Osteocyte (in vitro differentiated cells): ENCODE measurements at places on chromosomes 6 and 20.

GRCh38 chr20:1499528-1500420 lies 8.6 kb upstream of the SIRPB2 start:
- H3K27ac ChIP-seq: no peak overlapping the region
- H3K4me1 ChIP-seq: no peaks in the 10 kb centered on the region
- no peaks in the 10 kb centered on the region for H3K36me3 ChIP-seq
- peaks cover 62% of the 10 kb centered on the region for H3K27me3 ChIP-seq
- no peak for DNase-seq

- H3K4me3 ChIP-seq: no peak overlapping the region
- H3K4me1 ChIP-seq: peaks cover 7% of the 10 kb centered on the region
- no peak for DNase-seq
- peaks cover 9% of the 10 kb centered on the region for H3K36me3 ChIP-seq
These were observed 21.1 kb downstream of the RTN4IP1 start for GRCh38 chr6:106608080-106608668.

GRCh38 chr20:31711179-31712111 lies 11.2 kb downstream of the BCL2L1 start:
- no peak for DNase-seq
- H3K4me3 ChIP-seq: no peak overlapping the region
- H3K36me3 ChIP-seq: peaks cover 32% of the 10 kb centered on the region
- H3K27ac ChIP-seq: peak overlapping the region; percentile 98

- no peak overlapping the region for H3K4me3 ChIP-seq
- no peak overlapping the region for H3K27ac ChIP-seq
- H3K36me3 ChIP-seq: peaks cover 55% of the 10 kb centered on the region
- no peaks in the 10 kb centered on the region for H3K27me3 ChIP-seq
- peaks cover 12% of the 10 kb centered on the region for H3K4me1 ChIP-seq
- no peak for DNase-seq
These were observed 7.8 kb downstream of the MDC1 start for GRCh38 chr6:30709101-30709868.

DNA sequence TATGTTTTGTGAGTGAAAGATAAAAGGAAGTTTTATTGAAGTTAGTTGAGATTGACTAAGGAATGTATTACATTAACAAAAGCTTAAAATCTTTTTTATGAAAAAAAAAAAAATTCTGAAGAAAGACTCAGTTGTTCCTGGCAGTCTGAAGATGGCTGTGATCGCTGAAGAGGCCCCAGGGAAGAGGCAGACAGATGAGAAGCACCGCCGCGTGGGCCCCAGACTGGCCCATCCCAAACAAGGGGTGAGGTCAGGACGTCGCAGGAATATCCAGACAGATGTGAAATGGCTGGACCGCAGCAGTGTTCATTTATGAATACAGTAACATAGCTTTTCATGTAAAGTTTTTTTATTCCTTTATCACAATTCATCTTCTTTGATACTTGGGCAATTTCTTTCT lies 194.2 kb downstream of the TBXT start:
- H3K27me3 ChIP-seq: peaks cover 23% of the 10 kb centered on the region
- no peak for DNase-seq
- peaks cover 2% of the 10 kb centered on the region for H3K4me1 ChIP-seq
- peaks cover 2% of the 10 kb centered on the region for H3K36me3 ChIP-seq
- H3K27ac ChIP-seq: no peak overlapping the region

DNA sequence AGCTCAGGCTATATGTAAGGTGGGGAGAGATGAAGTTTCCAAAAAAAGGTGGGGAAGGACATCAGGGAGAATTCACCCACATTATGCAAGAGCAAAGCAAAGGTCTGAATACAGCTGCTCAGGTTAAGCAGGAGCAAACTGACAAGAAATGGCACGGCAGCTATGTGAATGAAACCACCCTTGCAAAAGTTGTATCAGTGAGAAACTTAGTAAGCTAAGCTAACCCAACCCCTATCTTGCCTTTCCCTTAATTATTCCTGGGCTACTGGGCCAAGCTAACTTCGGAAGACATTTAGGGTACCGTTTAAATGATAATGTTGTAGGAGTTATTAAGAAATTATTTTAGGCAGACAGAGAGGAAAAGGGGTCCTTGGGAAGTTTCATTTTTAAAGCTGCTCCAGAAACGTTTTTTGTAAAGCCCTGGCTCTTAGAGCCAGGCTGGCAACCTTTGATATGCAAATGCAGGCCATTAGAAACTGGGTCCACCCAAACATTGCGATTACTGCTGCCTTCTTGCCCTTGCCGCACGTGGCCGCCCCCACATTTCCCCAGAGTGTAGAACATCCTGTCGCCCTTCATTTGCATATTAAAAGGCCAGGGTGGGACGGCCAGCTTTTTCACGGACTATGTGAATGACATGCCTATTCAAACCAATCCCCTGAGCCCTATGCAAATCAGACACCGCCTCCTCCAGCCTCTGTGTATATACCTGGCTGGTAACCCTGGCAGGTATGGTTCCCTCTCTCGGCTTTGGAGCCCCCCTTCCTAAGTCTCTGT lies 60.5 kb upstream of the SAMD5 start:
- no peak overlapping the region for H3K4me3 ChIP-seq
- no peaks in the 10 kb centered on the region for H3K36me3 ChIP-seq
- no peak for DNase-seq
- peaks cover 27% of the 10 kb centered on the region for H3K4me1 ChIP-seq

GRCh38 chr6:56363796-56364430 lies 116.5 kb upstream of the COL21A1 start:
- DNase-seq: no peak
- no peaks in the 10 kb centered on the region for H3K36me3 ChIP-seq
- H3K27ac ChIP-seq: no peak overlapping the region
- H3K4me1 ChIP-seq: peaks cover 9% of the 10 kb centered on the region

GRCh38 chr6:56381801-56382251 lies 134.4 kb upstream of the COL21A1 start:
- H3K27me3 ChIP-seq: no peaks in the 10 kb centered on the region
- DNase-seq: no peak
- H3K27ac ChIP-seq: no peak overlapping the region

DNA sequence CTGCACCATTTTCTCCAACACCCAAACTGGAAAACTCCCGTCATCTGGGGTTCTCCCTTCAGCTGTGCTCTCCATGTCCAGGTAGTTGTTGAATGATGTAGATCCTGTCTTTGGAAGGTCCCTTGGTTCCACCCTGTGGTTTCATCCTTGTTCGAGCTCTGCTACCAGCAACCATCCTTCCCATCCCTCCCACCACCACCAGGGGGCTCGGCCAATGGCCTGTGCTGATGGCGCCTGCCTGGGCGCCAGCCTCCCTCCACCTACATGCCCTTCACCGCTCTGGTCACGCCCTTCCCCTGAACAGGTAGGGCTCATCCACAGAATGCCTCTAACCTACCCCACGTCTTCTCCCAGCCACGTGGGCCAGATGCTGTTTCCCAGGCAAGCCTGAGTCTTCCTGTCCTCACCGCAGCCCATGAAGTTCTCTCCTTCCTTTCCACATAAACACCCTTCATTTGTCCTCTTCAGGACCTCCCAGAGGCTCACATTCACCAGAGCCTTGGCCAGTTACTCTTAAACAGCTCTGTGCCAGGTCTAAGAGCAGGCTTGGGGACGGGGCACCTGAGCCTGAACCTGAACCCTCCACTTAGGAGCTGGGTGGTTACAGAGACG lies 75.1 kb upstream of the DUSP22 start:
- no peak overlapping the region for H3K4me3 ChIP-seq
- peaks cover 15% of the 10 kb centered on the region for H3K4me1 ChIP-seq
- H3K36me3 ChIP-seq: no peaks in the 10 kb centered on the region
- no peak overlapping the region for H3K27ac ChIP-seq
- DNase-seq: no peak

DNA sequence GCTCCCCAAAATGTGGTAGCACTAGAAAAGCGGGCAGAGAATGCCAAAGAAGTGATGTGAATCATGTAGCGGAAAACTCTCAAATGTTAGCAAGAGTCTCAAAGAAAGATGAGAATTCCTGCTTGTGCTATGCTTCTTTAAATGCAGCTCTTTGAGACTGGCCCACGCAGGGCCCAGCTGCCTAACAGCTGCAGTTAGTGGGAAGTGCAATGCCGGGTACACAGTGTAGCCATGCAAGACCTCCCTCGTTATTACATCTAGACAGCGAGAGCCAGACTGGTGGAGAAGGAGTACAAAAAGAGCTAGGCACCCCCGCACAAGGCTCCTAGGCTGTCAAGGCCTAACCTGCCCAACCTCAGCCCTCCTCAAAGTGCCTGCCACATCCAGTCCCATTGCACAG lies 201.7 kb upstream of the PRDM1 start:
- H3K36me3 ChIP-seq: no peaks in the 10 kb centered on the region
- no peak for DNase-seq
- H3K27ac ChIP-seq: no peak overlapping the region
- H3K27me3 ChIP-seq: peaks cover 16% of the 10 kb centered on the region
- H3K4me3 ChIP-seq: no peak overlapping the region

- no peak overlapping the region for H3K27ac ChIP-seq
- peaks cover 14% of the 10 kb centered on the region for H3K4me1 ChIP-seq
These were observed 55.3 kb upstream of the HIVEP1 start for GRCh38 chr6:11956781-11957180.

DNA sequence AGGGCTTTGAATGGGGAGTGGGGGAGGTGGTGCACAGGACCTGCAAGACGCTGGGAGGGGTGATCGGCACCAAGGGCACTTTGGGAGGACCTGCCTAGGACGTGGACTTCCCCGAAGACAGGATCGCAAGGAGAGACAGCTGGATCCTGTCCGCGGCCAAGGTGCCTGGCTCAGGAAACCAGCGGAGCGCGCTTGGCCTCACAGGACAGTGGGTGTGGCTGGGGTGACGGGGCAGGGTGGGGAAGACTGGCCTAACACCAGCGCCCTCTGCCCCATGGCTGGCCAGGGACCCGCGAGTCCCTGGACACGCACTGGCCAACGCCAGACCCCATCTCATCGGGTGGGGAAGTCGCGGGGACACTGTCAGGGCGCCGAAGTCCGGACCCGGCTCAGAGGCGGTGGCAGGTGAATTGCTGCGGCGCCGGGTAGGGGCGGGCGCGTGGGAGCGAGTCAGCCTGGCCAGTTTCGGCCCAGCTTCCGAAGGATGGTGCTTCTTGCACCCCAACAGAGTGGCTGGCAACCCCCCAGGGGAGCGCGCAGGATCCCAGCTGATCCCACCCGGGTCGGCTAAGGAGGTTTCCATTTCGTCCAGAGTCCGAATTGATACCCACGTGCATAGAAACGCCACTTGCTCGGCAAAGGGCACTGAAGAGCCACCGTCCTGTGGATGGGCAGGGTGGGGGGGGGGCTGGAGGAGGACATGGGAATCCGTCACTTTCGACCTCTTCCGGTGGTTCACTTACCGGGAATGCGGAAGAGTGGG lies 785 bp upstream of the THBD start:
- H3K4me3 ChIP-seq: peak overlapping the region; percentile 84
- peaks cover 39% of the 10 kb centered on the region for H3K4me1 ChIP-seq
- H3K36me3 ChIP-seq: peaks cover 2% of the 10 kb centered on the region
- H3K27me3 ChIP-seq: no peaks in the 10 kb centered on the region
- DNase-seq: no peak

- H3K4me1 ChIP-seq: no peaks in the 10 kb centered on the region
- no peaks in the 10 kb centered on the region for H3K36me3 ChIP-seq
- no peak overlapping the region for H3K27ac ChIP-seq
- H3K4me3 ChIP-seq: no peak overlapping the region
- no peak for DNase-seq
These were observed 8.3 kb downstream of the SEMG2 start for GRCh38 chr20:45229264-45230056.

GRCh38 chr20:61878478-61879302 lies 187.0 kb downstream of the TAF4 start:
- H3K27ac ChIP-seq: no peak overlapping the region
- H3K4me1 ChIP-seq: peaks cover 3% of the 10 kb centered on the region
- H3K4me3 ChIP-seq: no peak overlapping the region
- H3K27me3 ChIP-seq: no peaks in the 10 kb centered on the region
- no peak for DNase-seq
- H3K36me3 ChIP-seq: no peaks in the 10 kb centered on the region

GRCh38 chr20:47281376-47281775 lies 75.1 kb downstream of the ZMYND8 start:
- peak overlapping the region; percentile 78 for H3K27ac ChIP-seq
- H3K36me3 ChIP-seq: peaks cover 54% of the 10 kb centered on the region
- H3K4me3 ChIP-seq: no peak overlapping the region
- peaks cover 51% of the 10 kb centered on the region for H3K4me1 ChIP-seq
- H3K27me3 ChIP-seq: no peaks in the 10 kb centered on the region
- DNase-seq: no peak

DNA sequence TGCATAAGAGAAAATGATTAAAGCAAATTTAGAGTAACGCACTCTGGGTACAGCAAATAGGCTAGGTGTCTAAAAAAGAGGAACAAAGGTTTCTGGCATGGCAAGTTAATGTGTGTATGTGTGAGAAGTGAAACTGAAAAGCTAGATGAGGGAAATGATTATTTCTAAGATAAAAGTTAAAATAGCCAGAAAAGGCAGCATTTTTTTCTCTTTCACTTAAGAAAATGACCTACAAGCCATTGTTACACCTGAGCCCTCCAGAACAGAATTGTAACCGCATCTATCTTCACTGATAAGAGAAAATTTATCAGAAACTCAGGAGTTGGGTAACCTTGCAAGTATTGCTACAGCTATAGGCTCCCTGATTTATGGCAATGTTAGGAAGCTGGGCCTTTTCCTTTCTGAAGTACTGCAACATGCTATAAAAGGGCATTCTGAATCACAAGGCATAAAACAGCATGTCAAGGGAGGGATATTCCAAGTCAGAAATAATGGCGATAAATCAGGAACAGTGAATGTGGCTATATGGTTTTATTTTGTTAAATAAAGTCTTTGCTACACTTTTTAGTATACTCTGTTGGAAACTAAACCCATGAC lies 395.3 kb downstream of the TBC1D32 start:
- H3K36me3 ChIP-seq: no peaks in the 10 kb centered on the region
- H3K27me3 ChIP-seq: peaks cover 11% of the 10 kb centered on the region
- H3K4me1 ChIP-seq: no peaks in the 10 kb centered on the region
- H3K4me3 ChIP-seq: no peak overlapping the region
- no peak overlapping the region for H3K27ac ChIP-seq
- no peak for DNase-seq

DNA sequence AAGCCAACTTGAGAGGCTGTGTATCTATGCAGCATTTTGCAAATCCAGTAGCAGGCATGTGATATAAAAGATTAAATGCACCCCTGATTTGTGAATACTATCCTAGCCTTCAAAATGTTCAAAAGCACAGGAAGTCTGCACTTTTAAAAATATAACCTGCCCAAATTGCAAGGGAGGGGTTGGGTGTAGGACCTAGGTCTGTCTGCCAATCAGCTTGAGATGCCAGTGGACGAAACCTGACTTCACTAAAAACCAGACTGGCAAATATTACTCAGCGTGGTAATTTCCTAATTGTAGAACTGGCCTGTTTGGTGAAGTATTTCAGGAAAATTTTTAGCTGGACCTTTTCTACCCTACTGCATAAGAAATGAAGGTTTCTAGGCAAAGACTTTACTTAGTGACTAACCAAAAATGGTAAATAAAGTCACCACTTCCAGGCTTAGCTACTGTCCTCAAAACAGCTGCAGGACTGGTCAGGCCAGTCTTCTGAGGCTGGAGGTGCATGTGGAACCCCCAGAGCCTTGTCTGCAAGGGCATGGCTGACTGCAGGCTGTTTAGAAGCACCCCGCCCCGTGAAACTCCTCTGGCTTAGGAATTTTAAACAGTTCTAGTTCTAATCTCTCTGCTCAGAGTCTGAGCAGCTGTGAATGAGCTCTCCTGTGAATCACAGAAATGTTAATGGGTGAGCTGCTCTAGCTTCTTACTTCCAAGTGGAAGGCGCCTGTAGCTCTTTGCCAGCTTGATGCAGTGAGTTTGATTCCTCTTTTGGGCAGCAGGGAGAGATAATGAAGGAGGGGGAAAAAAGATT lies 104.4 kb upstream of the ESR1 start:
- H3K27me3 ChIP-seq: peaks cover 9% of the 10 kb centered on the region
- H3K4me3 ChIP-seq: no peak overlapping the region
- no peaks in the 10 kb centered on the region for H3K36me3 ChIP-seq
